ENCODE measurements at places on chromosomes 16 and 17. TPM values are rescaled to one million over a fixed set of nuclear protein-coding genes. Genes with fewer than 3 reads are reported as not detected.

DNA sequence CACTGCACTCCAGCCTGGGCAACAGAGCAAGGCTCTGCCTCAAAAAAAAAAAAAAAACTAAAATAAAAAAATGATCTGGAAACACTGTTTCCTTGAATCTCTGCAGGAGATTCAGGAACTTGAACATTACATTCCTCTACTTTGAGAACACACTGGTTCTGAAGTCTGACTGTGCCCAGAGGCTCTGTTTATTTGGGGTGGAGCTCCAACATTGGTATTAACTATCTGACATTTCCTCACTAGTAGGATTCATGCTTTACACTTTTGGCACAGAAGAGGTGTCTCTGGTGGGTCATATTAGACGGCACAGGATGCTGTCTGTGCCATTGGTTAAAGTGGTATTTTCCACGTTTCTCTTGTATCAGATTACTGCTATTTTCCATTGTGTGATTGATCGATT lies 10.4 kb downstream of the SULT1A2 start:
- DNase-seq: no peak

DNA sequence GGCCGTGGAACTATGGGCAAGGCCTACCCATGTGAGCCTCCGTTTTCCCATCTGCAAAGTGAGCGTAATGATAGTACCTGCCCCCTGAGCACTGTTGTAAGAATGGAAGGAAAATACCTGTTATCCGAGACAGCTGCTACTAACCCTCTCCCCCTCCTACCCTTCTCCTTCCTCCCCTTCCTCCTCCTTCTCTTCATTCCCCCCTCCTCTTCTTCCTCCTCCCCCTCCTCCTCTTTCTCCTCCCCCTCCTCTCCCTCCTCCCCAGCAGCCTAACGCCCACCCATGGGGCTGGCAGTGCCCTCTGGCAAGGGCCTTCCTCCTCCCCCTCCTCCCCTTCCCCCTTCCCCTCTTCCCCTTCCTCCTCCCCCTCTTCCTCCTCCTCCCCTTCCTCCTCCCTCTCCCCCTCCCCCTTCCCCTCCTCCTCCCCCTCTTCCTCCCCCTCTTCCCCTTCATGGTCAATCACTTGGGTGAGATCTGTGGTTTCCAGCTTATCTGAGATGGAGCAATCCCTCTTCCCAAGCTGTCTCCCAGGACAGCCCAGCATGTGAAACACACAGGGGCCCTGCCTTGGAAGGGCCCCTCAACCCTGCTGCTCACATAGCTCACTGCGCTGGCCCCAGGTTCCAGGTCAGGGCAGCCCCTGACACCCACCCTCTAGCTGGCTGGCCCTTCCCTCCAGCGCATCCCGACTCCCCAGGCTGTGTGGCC lies 6.4 kb downstream of the ZFPM1 start:
- DNase-seq: no peak

- no peak for DNase-seq
Observed at GRCh38 chr16:80971819-80972218, 34.9 kb downstream of the CMC2 start.

The C16orf46 gene
- total RNA-seq: 0.17 TPM

The CMTM2 gene
- total RNA-seq: 0.97 TPM

The SLC16A6 gene
- 5.6 TPM for total RNA-seq

The C16orf96 gene
- 0.22 TPM for total RNA-seq
